ENCODE measurements at places on chromosomes 4 and X.
A peak's percentile ranks its signal among the peaks of the same experiment; 100 is the strongest.

DNA sequence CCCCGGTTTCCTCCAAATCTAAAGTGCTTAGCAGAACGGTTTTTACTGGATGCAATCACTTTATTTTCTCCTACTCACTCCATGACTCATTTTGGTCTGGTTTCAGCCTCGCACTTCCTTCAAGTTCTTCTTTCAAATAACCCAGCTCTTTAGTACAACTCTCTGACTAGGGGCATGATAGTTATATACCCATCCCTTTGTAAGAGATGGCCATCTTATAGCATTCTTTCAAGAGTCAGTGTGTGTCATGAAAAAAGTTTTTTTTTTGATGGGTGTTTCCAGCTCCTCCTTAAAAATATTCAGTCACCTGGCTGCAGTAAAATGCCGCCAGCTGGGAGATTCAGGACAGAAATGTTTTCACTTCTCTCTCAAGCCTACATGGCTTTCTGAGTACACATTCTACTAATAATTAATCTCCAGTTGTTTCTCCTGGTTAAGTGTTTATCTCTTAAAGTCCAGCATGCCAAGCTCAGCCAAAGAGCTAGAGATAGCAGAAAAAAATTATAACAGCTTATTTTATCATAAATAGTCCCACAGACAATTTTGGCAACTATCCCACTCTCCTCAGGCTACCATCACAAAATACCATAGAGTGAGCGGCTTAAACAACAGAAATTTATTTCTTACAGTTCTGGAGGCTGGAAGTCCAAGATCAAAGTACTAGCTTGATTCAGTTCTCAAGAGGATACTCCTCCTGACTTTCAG lies 139.3 kb downstream of the GASK1B start:
- DNase-seq: peak; percentile 47

DNA sequence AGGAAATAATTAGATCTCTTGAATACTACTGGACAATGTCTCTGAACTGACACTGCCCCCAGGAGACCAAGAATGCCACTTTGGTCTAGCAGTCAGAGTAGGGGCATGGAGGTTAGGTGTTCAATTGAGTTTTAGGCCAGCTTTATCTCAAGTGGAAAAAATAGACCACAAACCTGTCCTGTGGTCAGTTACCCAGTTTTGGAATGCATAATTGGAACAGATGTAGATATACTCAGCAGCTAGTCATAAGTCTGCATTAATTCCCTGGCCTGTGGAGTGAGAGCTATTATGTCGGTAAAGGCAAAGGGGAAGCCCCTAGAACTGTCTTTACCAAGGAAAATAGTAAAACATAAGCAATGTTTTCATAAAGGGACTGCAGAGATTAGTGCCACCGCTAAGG lies 587.7 kb downstream of the GLUD2 start:
- DNase-seq: no peak

DNA sequence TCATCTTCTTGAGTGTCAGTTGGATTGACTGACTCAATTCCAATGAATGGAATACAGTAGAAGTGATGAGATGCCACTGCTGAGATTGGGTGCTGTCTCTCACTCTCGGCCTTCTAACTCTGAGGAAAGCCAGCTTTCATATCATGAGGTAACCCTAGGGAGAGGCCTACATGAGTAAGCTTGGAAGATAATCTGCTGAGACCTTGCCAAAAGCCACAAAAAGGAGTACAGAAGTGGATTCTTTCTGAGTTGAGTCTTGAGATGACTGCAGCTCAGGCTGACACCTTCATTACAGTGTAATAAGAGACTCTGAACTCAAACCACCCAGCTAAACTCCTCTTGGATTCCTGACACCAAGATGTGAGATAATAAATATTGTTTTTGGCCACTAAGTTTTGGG lies 537.4 kb upstream of the MAGEB18 start:
- no peak for DNase-seq

- DNase-seq: no peak
Measured at GRCh38 chr4:85738721-85739120, 263.8 kb downstream of the ARHGAP24 start.

DNA sequence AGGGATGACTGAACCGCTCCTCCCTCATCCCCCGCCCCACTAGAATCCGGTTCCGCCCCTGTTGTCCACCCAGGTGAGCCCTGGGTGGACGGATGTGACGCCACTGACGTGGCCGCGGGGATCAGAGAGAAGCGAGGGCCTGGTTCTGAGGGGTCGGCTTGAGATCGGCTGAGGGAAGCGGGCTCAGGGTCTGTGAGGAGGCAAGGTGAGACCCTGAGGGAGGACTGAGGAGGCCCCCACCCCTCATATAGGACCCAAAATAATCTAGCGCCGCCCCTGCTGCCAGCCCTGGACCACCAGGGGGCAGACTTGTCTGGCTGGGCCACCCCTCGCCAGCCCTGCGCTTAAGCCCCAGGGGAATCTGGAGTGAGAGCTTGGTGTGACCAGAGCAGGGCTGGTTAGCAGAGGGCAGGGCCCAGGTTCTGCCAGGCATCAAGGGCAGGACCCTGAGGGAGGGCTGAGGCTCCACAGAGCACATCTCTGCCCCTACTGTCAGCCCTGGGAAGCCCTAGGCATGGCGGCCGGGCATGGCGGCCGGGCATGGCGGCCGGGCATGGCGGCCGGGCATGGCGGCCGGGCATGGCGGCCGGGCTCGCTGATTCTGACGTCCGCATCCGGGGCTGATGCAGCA lies at the start of gene MAGEA8:
MAGEA8 (plus strand) TSS at position 103 of the 631 bp plus-strand sequence. CDS start 3,090 bp downstream, outside the sequence.
- no peak for DNase-seq

- no peak for DNase-seq
Measured at GRCh38 chrX:17007134-17007768, 60.8 kb downstream of the REPS2 start.

DNA sequence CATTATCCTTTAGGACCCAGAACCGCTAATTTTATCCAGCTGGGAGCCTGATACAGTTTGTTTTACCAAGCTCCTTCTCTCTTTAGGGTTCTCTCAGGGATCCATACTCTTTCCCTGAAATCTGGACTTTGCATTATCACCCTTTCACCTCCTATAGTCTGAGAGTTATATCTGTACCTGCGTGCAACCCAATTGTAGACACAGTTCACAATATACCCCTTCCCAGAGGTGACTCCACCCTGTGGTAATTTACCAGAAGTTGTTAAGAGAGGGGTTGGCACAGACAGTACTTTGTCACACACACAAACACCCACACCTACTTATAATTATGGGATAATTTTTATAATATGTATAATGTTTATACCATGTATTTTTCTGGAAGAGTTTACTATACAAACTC lies 275.8 kb upstream of the NR3C2 start:
- DNase-seq: no peak

DNA sequence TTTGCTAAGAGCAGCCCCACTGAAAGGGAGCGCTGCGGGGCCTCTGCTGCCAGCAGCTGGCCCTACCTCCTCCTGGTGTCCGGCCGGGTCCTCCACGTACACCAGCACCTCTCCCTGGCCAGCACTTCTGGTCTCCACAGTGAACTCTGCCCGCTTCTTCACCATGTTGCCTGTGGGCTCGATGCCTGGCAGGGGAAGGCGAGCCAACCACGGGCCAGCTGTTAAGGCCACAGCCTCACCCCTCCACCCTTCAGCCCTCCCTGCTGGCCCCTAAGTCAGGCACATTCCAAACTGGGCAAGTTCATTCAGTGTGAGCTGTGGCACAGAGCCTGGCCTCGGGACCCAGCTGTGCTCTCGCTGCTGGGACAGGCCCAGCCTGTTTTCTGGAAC lies 7.8 kb downstream of the FLNA start:
- DNase-seq: peak; percentile 23

DNA sequence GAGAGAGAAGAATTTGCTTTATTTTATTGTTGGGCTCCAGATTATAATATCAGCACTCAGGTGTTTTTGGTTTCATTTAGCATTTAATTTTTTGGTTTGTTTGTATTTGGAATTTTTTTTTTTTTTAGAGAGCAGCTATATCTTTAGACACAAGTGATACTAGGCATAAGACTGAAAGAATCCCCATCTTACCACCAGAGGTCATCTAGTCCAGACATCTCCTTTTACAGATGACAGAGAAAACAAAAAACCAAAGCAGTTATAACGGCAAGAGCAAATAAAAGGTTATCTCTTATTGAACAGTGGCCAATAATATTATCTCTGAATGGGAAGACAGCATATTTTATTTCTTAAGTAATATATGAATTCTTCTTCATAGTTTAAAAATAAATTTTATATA lies 22.8 kb downstream of the USP38 start:
- peak; percentile 49 for DNase-seq

- DNase-seq: peak; percentile 96
Measured at GRCh38 chr4:182975806-182976205, 58.6 kb upstream of the DCTD start.

GRCh38 chrX:52425775-52426174 lies 57.0 kb downstream of the XAGE2 start:
- peak; percentile 72 for DNase-seq

Measured in EH (cell line).